ENCODE measurements at places on chromosomes 5 and 9.

DNA sequence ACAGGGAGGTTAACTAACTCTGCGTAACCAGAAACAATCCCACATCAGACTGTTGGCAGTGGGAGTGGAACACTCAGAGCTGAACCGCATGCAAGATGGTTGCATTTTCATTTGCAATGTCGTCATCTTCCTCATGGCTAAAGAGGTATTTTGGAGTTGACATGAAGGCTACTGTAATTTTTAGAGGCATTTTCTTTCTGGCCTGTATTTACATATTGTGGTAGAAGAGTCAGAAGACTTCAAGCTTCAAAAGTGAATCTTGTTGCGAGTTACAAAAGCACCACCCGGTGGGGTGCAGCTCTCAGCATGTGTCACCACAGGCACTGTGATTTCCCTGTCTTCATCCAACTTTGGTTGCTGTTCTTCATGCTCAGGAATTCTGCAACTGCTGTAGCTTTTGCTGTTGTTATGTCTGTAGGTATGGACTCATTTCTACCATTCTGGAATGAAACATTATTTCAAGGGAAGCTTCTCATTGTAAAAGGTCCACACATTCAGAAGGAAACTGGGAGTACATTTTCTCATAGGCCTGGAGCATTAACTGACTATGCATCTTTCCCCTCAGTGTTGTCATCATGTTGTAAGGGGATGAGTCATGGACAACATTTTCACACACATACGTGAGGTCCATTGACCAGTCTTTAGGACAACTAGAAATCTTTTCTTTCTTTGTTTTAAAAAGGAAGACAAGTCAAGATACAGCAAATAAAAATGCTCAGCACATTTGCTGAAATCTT is 35.4 kb upstream of the GDNF start:
- no peak for DNase-seq

DNA sequence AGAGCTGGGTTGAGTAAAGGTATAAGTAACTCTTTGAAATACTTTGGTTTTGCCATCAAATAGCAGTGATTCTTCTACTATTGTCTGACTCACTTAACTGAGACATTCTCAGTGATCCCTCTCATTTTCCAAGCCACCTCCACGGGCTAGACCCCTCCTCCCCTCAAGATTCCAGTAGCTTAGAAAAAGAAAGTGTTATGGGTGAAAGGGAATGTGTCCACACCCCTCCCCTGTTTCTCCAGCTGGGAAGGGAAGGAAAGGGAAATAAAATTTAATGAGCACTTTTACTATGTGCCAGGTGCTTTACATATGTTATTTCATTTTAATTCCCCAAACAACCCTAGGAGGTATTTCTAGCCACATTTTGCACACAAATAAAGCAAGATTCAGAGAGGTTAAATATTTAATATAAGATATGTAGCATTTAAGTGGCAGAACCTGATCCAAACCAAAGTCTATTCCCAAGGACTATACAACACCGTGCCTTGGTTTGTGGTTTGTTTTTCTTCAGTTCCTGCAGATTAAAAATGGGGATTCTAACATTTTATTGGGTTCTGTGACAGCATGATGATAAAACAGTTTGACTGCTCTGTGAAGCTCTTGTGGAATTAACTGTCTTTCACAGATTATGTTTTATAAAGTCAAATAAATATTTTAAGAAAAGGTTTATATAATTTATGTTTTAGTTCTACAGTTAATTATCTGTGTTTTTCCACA is 135.9 kb downstream of the ZSWIM6 start:
- no peak for DNase-seq

DNA sequence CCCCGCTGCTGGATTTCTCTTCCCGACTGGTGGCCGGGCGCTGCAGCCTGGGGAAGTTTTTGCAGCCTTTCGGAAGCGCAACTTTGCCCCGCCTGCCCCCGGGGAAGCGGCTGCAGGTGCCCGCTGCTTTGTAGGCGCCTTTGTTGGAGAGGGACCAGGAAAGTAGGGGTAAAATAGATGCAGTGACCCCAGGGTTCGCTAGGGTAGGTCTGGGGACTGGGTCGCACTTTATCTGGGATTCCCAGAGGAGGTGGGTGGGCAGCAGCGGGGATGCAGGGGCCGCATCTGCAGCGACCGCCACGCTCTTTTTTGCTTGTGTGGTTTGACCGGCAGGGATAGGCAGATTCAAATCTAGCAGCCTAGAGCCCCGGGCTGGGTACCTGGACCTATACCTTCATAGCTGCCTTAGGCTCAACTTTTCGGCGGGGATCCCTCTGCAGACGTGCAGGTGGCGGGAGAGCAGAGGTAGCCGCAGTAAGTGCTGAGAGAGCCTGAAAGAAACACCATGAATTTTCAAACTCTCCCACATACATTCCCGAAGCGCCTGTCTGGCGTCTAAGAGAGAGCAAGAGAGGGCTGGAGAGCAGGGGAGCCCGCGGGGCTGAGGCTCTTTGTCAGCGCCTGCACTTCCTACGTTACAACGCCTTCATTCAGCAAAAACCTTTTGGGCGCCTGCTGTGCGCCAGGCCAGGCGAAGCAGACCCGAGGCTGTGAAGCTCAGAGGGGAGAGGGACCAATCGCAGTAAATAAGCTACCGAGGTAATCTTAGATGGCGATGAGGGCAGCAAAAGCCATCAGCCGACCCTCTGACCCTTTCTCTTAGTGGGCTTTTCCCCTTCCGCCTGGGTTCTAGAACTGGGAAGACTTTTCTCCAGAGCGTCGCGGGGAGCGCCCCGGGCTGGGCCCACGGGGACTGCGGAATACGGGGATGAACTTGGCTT is 642 bp downstream of the SV2C start:
- DNase-seq, result peak; percentile 13

DNA sequence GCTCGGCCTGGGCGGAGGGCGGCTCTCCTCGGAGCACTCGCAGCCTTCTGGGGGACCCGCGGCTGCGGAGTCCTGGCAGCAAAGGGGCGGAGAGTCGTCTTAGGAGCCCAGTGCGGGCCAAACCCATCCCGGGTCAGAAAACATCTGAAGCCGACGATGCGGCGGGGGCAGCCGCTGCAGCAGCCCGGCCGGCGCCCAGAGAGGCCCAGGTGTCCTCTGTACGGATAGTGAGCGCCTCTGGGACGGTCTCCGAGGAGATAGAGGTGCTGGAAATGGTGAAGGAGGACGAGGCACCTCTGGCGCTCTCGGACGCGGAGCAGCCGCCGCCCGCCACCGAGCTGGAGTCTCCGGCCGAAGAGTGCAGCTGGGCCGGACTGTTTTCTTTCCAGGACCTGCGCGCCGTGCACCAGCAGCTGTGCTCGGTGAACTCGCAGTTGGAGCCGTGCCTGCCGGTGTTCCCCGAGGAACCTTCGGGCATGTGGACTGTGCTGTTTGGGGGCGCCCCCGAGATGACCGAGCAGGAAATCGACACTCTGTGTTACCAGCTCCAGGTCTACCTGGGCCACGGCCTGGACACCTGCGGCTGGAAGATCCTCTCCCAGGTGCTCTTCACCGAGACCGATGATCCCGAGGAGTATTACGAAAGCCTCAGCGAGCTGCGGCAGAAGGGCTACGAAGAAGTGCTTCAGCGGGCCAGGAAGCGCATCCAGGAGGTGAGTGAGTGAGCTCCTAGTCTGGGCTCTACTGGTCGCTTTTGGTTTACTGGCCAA is 1.2 kb downstream of the JMY start:
- peak; percentile 50 for DNase-seq

GRCh38 chr5:89313804-89314588 is 431.0 kb upstream of the MEF2C start:
- no peak for DNase-seq

- no peak for DNase-seq
These were observed 16.4 kb upstream of the PPP2R2B start for GRCh38 chr5:146894753-146895521.

DNA sequence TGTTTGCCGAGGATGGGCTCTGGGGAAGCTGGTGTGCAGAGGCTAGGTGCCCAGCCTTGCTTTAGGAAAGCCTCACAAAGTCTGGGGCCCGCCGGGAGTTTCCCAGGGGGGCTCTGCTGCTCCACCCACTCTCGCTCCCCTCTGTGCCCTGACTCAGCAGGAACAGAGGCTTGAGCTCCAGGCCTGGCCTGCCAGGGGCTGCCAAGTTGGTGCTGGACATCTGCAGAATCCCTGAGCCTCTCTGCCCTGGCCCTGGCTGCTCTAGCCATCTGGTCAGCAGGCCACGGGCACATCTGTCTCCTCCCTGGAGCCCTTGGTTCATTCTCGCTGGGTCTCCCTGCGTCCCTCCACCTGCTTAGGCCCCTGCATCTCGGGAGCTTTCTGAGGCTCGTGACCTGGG is 647 bp upstream of the ADAMTSL2 start:
- DNase-seq, result no peak

- peak; percentile 67 for DNase-seq
These were observed 16.7 kb downstream of the TRAF1 start for GRCh38 chr9:120909904-120910303.

GRCh38 chr9:15824310-15824709 is 271.5 kb downstream of the CCDC171 start:
- DNase-seq, result peak; percentile 7

DNA sequence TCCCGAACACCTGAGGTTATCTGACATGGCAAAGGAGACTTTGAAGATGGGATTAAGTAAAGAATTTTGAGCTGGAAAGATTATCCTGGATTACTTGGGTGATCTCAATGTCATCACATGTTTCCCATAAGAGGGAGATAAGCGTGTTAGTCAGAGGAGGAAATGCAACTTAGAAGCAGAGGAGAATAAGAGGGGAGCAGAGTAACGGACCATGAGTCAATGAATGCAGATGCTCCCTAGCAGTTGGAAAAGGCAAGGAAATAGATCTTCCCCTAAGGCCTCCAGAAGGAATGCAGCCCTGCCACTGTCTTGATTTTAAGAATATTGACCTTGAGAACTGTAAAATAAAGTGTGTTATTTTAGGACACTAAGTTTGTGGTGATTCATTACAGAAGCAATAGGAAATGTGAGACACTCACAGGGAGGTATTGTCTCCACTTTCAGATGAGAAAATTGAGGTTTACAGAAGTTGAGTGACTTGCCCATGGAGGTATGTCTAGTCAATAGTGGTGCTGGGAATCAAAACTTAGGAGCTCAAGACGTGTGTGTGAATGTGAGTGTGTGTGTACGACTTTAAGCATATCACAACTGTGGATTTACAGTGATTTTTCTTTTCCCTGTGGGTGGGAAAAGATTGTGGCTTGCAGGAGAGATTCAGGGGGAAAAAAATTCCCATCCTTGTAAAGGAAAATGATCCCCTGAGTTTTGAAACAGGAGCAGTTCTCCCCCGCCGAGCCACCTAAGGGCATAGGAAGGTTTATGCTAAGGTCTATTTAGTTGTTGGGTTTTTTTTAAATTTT is 125.3 kb downstream of the TRIM32 start:
- no peak for DNase-seq

GRCh38 chr9:20551835-20552234 is 70.5 kb downstream of the MLLT3 start:
- no peak for DNase-seq

DNA sequence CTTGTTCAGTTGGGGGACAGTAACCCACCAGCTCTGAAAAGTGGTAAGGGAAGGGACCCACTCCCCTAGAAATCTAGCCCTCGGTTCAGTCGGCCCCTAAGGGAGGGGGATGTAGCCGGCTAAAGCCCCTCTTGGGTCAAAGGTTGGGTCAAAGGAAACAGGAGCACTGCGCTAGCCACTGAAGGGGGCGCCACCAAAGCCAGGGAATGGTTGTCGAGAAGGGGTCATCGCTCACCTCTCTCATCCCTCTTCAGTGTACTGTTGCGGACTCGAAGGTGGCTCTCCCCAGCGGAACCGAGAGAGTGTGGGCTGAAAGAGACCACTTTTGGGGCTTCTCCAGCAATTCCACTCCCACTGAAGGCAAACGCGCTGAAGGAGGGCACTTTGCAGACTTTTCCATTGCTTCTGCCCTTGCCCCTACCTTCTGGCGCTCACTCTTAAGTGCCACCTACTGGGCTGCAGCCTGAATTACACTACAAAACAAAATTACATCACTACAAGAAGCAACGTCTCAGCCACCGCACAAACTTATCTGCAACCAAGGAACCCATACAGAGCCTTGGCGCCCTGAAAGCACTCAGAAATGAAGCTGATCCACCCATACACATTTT is 396.9 kb downstream of the PDE4D start:
- DNase-seq, result no peak

DNA sequence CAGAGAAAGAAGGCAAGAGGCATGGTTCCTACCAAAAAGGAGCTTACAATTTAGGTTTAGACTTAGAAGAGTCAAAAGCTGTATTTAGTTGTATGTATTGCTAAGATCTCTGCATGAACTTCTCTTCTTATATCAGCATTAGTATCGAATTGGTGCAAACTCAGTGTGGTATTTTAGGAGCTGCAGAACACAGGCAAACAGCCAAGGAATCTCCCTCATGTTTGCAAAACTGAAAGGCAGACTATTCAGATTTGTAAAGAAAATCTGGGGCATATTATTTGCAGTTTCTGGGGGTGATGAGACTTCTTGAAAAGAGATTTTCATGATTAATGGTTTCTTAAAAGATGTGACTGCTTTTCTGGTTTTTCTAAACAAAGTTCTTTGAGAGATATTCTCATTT is 252.7 kb downstream of the CEMIP2 start:
- DNase-seq, result no peak

DNA sequence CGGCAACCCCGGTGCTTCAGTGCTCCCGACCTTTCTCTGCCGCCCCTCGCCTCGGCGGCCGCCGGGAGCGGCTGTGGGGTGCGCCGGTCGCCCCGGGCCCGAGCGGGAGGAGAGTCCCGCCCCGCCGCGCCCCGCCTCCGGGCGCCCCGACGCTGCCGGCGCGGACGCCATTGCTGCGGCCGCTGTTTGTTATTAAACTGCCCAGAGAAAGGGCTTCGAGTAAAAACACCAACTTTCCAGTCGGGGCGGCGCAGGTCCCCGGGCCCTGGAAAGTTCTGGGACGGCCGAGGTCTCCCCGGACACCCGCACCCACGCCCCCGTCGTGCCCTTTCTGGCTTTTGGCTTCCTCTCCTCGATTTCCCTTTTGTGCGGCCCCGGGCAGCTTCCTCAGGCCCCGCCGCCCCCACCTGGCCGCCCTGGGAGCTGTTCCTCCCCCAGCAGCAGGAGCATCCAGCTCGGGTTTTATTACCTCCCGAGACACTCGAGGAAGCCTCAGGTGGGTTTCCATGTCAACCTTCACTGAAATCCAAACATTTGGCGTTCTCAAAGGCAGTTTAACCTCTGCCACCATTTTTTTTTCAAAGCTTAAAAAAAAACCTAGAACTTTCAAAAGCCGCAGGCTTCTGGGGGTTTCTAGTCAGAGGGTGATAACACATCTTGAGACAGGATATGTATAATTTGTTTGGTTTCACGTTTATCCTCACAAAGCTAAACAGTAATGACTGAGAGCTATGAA is 334.4 kb downstream of the CWC27 start:
- DNase-seq, result peak; percentile 69

DNA sequence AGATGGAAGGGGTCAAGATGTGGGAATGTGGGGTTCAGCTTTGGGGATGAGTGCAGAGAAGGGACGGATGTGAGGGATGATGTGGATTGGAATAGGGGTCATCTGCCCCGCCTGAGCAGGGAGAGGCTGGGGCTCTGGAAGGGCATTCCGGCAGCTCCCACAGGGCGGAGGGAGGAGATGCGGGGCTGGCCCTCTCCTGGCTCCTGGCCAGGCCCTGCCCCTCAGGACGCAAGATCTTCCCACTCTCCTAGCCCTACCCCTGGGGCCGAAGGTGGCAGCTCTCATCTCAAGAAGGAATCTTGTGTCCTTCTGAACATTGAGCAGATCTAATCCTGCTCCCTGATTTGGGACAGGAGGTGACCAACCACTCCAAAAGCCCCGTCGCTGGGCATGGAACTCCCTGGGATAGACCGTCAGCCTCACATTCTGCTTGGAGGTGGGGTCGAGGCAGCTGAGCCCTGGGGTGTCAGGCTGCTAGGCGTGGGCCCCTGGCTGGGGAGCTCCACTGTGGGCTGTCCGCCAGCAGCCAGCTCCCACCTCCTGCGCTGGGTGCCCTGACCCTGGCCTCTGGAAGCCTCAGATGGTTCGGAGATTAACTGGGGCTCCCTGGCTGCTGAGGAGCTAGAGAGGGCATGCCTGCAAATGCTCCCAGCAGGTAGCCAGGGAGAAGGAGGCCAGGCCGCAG is 125.2 kb downstream of the ZNF354C start:
- DNase-seq, result no peak
